ENCODE measurements at places on chromosomes 1 and 21.

- no peak for DNase-seq
Observed at GRCh38 chr1:42983253-42983652, 24.6 kb upstream of the SLC2A1 start.

DNA sequence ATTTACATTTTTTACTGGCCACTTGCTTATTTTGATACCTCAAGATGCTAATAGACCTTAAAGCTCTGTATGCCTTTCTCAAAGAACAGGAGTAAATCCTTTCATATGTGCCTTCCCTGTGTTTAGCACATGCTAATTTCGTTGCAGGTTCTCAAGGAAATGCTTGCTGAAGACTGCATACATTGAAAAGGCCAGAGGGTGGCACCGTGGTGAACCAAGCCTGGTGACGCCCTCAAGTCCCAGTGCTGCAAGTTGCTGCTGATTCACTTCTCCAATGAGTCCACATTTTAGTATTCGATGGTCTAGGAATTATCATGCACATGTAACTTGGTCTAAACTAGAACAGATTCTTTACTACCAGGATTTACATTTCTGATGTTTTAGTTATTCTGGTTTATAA, 94.1 kb downstream of the CLDN17 start:
- DNase-seq = no peak

- no peak for DNase-seq
Observed at GRCh38 chr1:82227306-82228095, 426.8 kb downstream of the ADGRL2 start.

GRCh38 chr21:29958551-29958950, 18.8 kb upstream of the GRIK1 start:
- DNase-seq = no peak

GRCh38 chr1:54851936-54852524, 35.0 kb downstream of the DHCR24 start:
- DNase-seq = no peak

DNA sequence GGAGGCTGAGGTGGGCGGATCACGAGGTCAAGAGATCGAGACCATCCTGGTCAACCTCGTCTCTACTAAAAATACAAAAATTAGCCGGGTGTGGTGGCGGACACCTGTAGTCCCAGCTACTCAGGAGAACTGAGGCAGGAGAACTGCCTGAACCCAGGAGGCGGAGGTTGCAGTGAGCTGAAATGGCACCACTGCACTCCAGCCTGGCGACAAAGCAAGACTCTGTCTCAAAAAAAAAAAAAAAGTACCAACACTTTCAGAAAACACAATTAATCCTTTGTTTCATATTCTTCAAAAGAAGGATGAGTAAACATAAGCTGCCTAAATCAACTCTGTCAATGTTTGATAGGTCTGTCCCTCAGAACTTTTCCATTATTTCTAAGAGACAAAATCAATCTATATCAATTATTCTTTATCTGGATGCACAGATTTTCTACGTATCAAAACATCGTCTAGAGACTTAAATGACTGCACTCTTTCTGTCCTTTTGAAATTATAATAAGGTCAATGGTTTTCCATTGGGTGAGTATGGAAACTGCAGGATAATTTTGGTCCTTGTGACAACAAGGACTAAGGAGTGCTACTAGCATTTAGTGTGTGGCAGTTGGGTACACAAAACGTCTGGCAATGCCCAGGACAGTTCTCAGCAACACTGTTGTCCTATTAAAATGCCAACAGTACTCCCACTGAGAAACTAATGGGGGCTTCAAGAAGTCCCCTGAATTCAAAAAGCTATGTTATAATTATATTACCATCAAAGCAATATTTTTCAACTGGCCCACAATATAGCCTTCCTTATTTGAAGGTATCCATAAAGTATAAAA, 40.7 kb downstream of the LPGAT1 start:
- DNase-seq = no peak

GRCh38 chr1:85580872-85581801, 576 bp downstream of the CCN1 start:
- DNase-seq = no peak
